LNCaP clone FGC (cell line): ENCODE measurements at places on chromosomes 13 and 19.

GRCh38 chr19:50333737-50334617, 4.8 kb upstream of the KCNC3 start:
- DNase-seq: peak; percentile 15

GRCh38 chr13:27236478-27236877, 14.9 kb upstream of the RPL21 start:
- DNase-seq: no peak

- no peak for DNase-seq
Observed at GRCh38 chr13:103542648-103543047, 476.4 kb upstream of the SLC10A2 start.

DNA sequence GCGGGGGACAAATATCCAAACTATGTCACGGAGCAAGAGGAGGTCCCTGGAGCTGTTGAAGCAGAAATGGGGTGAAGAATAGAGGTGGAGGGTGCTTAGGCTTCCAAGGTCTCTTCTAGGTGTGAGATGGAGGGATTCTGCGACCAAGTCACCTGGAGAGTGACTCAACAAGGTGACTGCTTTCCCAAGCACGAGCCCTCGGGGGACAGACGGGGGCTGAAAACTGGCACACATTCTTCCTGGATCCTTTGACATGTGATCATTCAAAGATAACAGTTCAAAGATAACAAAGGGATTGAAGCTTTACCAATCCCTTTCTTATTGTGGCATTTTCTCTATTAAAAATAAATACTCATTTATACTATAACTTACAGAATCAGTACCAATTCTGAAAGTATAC, 2.2 kb upstream of the TEX101 start:
- DNase-seq: no peak

GRCh38 chr13:39044536-39044935, 6.3 kb downstream of the NHLRC3 start:
- no peak for DNase-seq

DNA sequence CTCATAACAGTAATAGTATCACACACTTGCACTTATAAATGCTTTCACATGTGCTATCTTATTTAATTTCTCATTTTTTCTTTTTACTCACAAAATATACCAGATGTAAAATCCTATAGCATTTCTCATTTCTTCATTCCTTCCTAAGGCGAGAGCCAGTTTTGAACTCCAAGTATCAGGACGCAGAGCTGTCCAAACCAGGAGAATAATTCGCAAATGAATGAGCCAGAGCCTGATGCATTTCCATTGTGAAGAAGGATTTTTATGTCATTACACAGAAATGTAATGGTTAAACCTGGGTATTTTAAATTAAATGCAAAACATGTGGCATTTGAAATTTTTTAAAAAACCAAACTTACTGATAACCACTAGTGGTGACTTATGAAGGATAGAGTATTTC, 244.3 kb downstream of the RGCC start:
- no peak for DNase-seq
